ENCODE measurements at places on chromosomes 1 and 21.
A peak's percentile ranks its signal among the peaks of the same experiment; 100 is the strongest.

- DNase-seq, result no peak
- H3K4me3 ChIP-seq, result no peak overlapping the region
Measured at GRCh38 chr1:228804640-228805413, 69.5 kb downstream of the RHOU start.

GRCh38 chr1:7538033-7538432 is 233.1 kb upstream of the VAMP3 start:
- H3K27ac ChIP-seq, result no peak overlapping the region
- no peaks in the 10 kb centered on the region for H3K36me3 ChIP-seq
- H3K4me3 ChIP-seq, result no peak overlapping the region
- H3K27me3 ChIP-seq, result no peaks in the 10 kb centered on the region

GRCh38 chr1:7809742-7810141 is 25.7 kb downstream of the PER3 start:
- H3K27me3 ChIP-seq, result no peaks in the 10 kb centered on the region
- no peaks in the 10 kb centered on the region for H3K4me1 ChIP-seq
- H3K27ac ChIP-seq, result no peak overlapping the region

- H3K27me3 ChIP-seq, result no peaks in the 10 kb centered on the region
- H3K27ac ChIP-seq, result no peak overlapping the region
- no peak for DNase-seq
- no peaks in the 10 kb centered on the region for H3K36me3 ChIP-seq
Measured at GRCh38 chr1:174995121-174995520, 4.6 kb upstream of the CACYBP start.

- H3K27me3 ChIP-seq, result no peaks in the 10 kb centered on the region
- no peak for DNase-seq
- H3K36me3 ChIP-seq, result no peaks in the 10 kb centered on the region
- no peaks in the 10 kb centered on the region for H3K4me1 ChIP-seq
- no peak overlapping the region for H3K27ac ChIP-seq
Measured at GRCh38 chr21:36858320-36858957, 108.0 kb downstream of the HLCS start.

DNA sequence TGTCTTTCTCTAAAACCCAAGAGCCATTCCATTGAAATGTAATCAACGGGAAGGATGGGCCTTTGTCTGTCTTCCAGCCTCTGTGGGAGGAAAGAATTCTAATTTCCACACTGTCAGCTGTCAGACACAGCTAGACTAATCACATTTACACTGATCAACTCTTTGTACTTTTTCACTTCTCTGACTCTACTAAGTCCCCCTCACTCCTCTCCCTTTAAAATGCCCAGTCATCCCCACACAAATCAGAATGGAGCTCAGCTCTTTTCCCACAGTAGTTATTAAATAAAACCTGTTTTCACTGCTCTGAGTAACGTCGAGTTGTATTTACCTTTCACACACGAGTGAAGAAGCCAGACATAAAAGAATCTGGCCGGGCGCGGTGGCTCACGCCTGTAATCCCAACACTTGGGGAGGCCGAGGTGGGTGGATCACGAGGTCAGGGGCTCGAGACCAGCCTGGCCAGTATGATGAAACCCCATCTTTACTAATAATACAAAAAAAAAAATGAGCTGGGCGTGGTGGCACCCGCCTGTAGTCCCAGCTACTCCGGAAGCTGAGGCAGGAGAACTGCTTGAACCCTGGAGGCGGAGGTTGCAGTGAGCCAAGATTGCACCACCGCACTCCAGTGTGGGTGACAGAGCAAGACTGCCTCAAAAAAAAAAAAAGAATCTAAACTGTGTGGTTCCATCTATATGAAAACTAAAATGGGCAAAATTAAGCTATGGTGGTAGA is 13.3 kb downstream of the ZBTB8OS start:
- H3K27ac ChIP-seq, result no peak overlapping the region
- H3K36me3 ChIP-seq, result peaks cover 24% of the 10 kb centered on the region
- no peaks in the 10 kb centered on the region for H3K27me3 ChIP-seq
- DNase-seq, result no peak
- H3K4me3 ChIP-seq, result no peak overlapping the region

GRCh38 chr1:194503209-194503608 is 1316.8 kb upstream of the B3GALT2 start:
- no peak overlapping the region for H3K4me3 ChIP-seq
- no peak overlapping the region for H3K27ac ChIP-seq
- H3K36me3 ChIP-seq, result no peaks in the 10 kb centered on the region
- no peak for DNase-seq
- no peaks in the 10 kb centered on the region for H3K27me3 ChIP-seq

DNA sequence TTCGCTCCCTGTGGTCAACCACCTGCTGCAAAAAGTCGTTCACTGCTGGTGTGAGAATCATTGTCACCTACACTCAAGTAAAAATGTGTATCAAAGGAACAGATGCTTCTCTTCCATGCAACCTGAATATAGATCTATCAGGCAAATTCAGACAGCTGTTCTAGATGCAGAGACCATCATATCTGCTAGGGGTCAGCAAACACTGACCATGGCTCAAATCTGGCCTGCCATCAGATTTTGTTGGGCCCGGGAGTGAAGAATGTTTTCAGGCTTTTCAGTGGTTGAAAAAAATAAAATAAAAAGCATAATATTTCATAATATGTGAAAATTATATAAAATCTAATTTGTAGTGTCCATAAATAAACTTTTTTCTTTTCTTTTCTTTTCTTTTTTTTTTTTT is 199.6 kb downstream of the RGS7 start:
- DNase-seq, result no peak
- no peaks in the 10 kb centered on the region for H3K27me3 ChIP-seq
- no peak overlapping the region for H3K27ac ChIP-seq
- no peak overlapping the region for H3K4me3 ChIP-seq

DNA sequence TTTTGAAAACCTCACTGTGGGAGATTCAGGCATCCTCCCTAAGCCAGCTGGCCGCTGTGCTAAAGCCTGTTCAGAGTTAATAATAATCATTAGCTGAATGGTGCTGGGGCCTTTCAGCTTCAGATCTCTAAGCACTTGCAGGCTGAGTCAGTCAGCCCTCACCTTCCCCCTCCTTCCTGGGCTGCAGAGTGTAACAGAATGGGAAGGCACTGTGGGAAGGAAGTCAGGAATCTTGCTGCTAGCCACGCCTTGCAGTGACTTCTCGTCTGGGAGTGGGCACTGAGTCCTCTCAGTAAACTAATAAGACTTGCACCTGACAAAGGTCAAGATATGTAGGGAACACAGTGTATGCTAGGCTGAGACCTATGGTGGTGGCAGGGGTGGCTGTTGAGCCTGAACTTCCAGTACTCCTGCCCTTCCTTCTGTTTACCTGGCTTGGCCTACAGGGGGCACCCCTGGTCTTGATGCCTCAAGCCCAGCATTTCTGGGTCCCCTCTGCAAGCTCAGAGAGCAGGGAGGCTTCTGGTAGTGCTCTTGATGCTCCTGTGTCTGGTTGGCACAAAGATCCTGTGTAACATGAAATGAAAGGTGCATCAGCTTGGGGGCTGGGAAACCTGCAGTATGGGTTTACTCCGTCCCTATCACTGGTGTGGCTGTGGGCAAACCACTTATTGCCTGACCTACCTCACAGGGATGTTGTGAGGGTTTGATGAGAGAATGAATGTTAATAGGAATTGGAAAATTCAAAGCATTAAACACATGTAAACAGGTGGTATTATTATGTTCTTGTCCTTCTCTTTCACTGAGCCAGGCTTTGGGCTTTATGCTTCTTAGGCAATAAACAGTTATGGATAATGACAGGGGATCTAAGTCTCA is 6.0 kb downstream of the CYB561D1 start:
- peaks cover 21% of the 10 kb centered on the region for H3K36me3 ChIP-seq
- H3K4me3 ChIP-seq, result no peak overlapping the region
- peaks cover 59% of the 10 kb centered on the region for H3K4me1 ChIP-seq
- H3K27ac ChIP-seq, result peak overlapping the region; percentile 76

- H3K27ac ChIP-seq, result no peak overlapping the region
- no peak for DNase-seq
- no peaks in the 10 kb centered on the region for H3K36me3 ChIP-seq
- no peak overlapping the region for H3K4me3 ChIP-seq
- no peaks in the 10 kb centered on the region for H3K27me3 ChIP-seq
Measured at GRCh38 chr1:208885650-208886049, 641.5 kb upstream of the PLXNA2 start.

DNA sequence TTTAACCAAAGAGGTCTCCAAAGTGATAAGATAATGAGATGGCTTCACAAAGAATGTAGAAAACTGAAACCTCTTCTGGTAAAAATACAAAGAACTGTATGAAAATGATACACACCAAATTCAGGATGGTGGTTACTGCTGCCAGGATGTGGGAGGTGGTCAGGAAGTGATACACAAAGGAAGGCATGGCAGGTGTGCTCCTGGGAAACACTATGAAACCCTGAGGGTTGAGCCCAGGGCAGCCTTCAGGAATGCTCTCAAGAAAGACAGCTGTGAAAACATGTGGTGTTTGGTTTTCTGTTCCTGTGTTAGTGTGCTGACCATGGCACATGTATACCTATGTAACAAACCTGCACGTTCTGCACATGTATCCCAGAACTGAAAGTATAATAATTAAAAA is 109.3 kb downstream of the NTNG1 start:
- no peak for DNase-seq
- H3K4me1 ChIP-seq, result no peaks in the 10 kb centered on the region
- H3K36me3 ChIP-seq, result no peaks in the 10 kb centered on the region
- no peak overlapping the region for H3K27ac ChIP-seq

GRCh38 chr1:156295391-156295947 is at the start of gene GLMP:
Gene GLMP (minus strand): TSS chr1:156295679. CDS start chr1:156295645, 34 bp downstream.
- no peaks in the 10 kb centered on the region for H3K36me3 ChIP-seq
- peaks cover 35% of the 10 kb centered on the region for H3K4me1 ChIP-seq
- H3K4me3 ChIP-seq, result peak within 1 kb of the TSS; percentile 73
- no peaks in the 10 kb centered on the region for H3K27me3 ChIP-seq

DNA sequence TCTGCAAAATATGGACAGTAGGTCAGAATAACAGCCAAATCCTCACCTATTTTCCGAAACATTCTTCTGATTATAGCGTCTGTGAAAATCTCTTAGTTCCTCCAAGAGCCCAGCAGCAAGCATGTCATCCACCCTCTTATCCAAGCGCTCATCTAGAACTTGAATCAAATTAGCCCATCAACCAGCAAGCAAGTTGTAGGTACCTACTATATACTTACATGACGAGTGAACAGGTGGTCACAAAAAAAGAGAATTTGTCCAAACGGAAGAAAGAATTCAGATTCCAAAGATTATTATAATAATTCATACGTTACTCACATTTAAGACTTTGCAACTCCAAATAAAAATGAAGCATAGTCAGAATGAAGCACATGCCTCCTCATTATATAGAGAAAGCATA is 35.4 kb downstream of the TRIT1 start:
- H3K27me3 ChIP-seq, result no peaks in the 10 kb centered on the region
- H3K4me1 ChIP-seq, result peaks cover 13% of the 10 kb centered on the region
- H3K27ac ChIP-seq, result no peak overlapping the region
- H3K36me3 ChIP-seq, result peaks cover 68% of the 10 kb centered on the region
- DNase-seq, result no peak
- H3K4me3 ChIP-seq, result no peak overlapping the region

DNA sequence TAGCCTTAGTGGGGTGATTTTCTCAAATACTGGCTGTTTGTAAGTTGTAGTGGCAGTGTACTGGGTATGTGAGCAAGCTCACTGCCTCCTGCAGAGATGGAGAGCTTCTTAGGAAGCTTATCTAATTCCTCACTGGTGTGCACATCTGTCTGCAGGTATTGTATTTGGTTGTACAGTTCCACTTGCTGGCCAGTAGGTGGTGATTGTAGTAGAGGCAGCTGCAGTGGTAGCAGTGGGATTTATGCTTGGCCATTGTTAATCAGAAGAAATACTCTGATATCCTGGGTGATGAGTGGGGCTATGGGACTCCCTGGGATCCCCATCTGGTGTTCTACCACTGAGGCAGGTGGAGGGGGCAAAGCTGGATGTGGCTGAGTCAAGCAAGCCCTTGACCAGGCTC is 276.1 kb upstream of the SPAG17 start:
- H3K36me3 ChIP-seq, result no peaks in the 10 kb centered on the region
- H3K4me3 ChIP-seq, result no peak overlapping the region
- no peaks in the 10 kb centered on the region for H3K27me3 ChIP-seq
- no peak for DNase-seq

- no peak overlapping the region for H3K27ac ChIP-seq
- H3K27me3 ChIP-seq, result no peaks in the 10 kb centered on the region
- no peaks in the 10 kb centered on the region for H3K36me3 ChIP-seq
Measured at GRCh38 chr1:212915245-212916091, 34.9 kb upstream of the VASH2 start.

DNA sequence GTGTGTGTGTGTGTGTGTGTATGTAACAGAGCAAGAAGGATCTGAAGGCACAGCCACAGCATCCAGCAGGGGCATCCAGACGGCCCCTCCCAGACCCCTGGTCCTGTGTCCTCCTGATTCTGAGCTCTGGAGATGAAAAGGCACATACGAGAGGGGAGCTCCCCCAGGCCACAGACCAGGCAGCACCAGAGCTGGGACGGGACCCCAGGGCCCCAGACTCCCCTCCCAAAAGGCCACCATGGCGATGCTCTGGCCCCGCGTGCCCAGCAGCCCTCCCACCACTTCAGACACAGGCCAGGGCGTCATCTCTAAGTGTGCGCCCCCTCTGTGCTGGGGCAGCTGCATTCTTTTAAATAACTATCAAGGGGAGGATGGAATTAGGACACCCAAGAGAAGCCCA is 245.8 kb downstream of the MATN1 start:
- no peaks in the 10 kb centered on the region for H3K36me3 ChIP-seq
- DNase-seq, result peak; percentile 14
- no peaks in the 10 kb centered on the region for H3K27me3 ChIP-seq
- no peak overlapping the region for H3K27ac ChIP-seq
- no peaks in the 10 kb centered on the region for H3K4me1 ChIP-seq

- H3K4me1 ChIP-seq, result peaks cover 23% of the 10 kb centered on the region
- H3K27me3 ChIP-seq, result no peaks in the 10 kb centered on the region
- H3K36me3 ChIP-seq, result peaks cover 14% of the 10 kb centered on the region
- H3K4me3 ChIP-seq, result peak overlapping the region; percentile 90
- H3K27ac ChIP-seq, result peak overlapping the region; percentile 97
Measured at GRCh38 chr1:67053535-67053784, 488 bp downstream of the SLC35D1 start.

GRCh38 chr1:204046346-204046745 is 26.6 kb upstream of the SOX13 start:
- peaks cover 9% of the 10 kb centered on the region for H3K4me1 ChIP-seq
- no peak overlapping the region for H3K4me3 ChIP-seq
- H3K36me3 ChIP-seq, result no peaks in the 10 kb centered on the region
- no peak overlapping the region for H3K27ac ChIP-seq
- DNase-seq, result no peak
- H3K27me3 ChIP-seq, result no peaks in the 10 kb centered on the region

DNA sequence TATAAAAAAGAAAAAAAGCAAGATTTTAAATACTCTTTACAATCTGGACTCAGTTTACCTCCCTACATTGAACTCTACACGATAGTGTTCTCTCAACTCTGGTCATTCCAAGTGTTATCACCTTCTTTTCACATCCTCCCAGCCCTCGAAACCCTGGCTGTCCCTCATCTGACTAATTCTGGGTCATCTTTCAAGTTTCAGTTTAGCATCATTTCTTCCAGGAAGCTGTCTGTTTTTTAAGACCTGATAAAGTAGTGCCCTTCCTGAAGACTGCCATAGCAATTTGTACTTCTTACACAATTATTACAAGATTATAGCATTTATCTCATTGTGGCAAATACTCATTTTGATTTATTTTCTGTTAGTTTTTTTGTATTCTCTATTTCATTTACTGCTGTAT is 1.2 kb downstream of the ALG14 start:
- peak overlapping the region; percentile 86 for H3K27ac ChIP-seq
- H3K4me1 ChIP-seq, result peaks cover 13% of the 10 kb centered on the region
- H3K36me3 ChIP-seq, result no peaks in the 10 kb centered on the region
- H3K27me3 ChIP-seq, result no peaks in the 10 kb centered on the region

- no peak overlapping the region for H3K27ac ChIP-seq
- no peaks in the 10 kb centered on the region for H3K27me3 ChIP-seq
- peaks cover 14% of the 10 kb centered on the region for H3K4me1 ChIP-seq
- no peak for DNase-seq
- H3K4me3 ChIP-seq, result no peak overlapping the region
Measured at GRCh38 chr1:236472850-236473788, 50.7 kb upstream of the LGALS8 start.

Data from sigmoid colon (tissue), 7 donors.